ENCODE measurements at places on chromosomes 1 and 21.

DNA sequence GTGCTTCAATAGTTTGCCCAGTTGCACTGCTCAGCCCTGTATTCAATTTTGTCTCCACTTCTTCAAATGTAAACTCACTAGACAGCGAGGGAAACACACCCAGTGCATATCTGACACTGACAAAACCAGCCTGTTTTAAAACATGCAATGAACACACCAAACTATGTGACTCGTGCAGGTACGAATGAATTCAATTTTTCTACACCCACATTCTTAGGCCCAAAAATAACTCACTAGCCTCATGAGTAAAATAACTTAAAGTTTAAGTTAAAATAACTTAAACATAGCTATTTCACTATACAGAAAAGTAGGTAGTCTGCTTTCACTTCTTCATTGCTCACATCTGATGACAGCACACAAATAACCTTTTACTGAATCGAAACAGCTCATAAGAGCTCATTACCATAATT, 21.1 kb downstream of the TTC13 start:
- DNase-seq, result no peak

GRCh38 chr1:246214708-246215509, 292.2 kb downstream of the SMYD3 start:
- no peak for DNase-seq

DNA sequence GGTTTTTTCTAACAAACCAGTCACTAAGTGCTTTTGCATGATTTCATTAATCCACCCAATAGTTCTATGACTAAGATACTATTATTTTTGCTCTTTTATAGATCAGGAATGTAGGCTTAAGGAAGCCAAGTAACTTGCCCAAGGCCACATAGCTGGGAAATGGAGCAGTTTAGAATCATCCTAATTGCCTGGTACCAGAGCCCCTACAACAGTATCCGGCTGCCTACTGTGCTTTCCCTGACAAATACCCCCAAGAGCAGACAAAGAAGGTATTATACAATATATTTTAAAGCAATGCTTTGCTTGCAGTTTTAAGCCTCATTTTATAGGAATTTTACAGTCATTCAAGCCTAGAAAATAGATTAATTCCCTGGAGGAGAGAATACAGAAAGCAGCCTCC, 45.5 kb upstream of the RASAL2 start:
- DNase-seq, result no peak

DNA sequence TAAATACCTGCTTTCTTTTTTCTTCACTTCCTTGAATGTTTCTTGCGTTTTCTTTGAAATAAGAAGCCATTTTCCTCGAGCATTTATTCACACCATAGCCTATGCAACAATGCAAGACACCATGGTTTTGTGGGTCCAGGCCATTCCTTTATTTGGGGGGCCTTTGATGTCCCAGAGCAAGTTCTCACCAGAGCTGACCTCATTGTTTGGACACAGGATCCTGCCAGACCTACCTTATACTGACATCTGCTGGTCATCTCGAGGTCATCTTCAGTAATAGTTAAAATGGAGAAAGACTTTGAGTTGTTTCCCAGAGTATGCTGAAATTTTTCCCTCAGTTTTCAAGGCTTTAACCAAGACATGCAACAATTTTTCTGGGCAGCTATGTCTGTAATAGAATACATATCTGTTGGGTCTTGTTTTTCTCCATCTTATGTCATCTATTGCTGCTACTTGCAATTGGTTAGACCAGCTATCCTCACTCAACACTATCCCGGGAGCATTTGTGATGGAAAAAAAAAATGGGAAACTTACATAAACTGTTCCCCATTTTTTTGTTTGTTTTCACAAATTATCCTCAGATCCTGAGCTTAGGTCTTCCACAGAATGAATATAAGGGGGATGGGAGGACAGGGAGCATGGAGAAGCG, 34.0 kb upstream of the BACE2 start:
- no peak for DNase-seq

- peak; percentile 24 for DNase-seq
Measured at GRCh38 chr1:204079608-204079999, 6.7 kb downstream of the SOX13 start.

GRCh38 chr1:10969267-10969970, 43.0 kb upstream of the TARDBP start:
- DNase-seq, result no peak

DNA sequence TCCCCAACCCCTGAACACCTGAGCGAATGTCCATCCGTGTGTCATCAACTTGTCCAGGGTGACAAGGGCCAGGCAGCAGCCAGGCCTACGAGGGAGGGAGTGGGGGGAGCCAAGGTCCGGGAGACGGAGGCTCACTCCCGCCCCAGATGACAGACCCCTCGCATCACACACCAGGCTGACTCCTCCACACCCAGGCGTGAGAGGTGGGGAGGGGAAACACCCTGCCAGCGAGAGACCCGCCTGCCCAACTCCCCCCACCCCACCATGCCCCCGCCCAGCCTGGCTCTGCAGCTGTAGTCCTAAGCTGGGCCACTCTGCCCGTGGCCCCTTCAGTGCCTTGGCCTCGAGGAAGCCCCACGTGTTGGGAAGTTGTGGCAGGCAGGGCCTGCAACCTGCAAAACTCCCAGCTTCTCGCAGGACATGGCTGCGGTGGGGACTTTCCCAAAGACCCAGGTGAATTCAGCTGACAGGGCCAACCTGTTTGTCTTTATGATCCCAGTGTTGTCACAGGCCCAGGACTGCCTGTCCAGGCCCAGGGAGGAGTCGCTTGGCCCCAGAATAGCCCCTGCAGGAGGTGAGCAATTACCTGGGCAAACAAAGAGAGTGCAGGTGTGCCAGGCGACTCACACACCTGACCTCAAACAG, 62.9 kb downstream of the RIPK4 start:
- DNase-seq, result peak; percentile 97

DNA sequence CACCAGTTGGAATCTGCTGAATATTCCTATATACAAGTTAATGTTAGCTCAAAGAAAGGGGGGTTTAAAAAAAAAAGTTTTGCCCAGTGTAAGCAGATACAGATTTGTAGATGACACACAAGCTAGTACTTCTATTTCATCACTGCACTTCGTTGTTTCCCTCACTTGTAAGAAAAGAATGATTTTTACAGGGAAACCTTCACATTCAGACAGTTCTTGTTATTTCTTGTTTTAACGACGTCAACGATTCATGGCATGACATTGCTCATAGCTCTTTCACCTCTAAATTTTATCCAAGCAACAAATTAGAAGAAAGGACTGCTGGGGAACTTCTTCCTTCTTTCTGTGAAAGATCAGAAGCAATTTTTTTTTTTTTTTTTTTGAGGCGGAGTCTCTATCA, 25.7 kb upstream of the C1orf105 start:
- DNase-seq, result no peak

GRCh38 chr1:85991261-85991660, 165.3 kb downstream of the COL24A1 start:
- no peak for DNase-seq

- no peak for DNase-seq
Measured at GRCh38 chr1:199752688-199753027, 274.9 kb upstream of the NR5A2 start.

- DNase-seq, result no peak
Measured at GRCh38 chr1:186234976-186235686, 139.9 kb downstream of the TPR start.

DNA sequence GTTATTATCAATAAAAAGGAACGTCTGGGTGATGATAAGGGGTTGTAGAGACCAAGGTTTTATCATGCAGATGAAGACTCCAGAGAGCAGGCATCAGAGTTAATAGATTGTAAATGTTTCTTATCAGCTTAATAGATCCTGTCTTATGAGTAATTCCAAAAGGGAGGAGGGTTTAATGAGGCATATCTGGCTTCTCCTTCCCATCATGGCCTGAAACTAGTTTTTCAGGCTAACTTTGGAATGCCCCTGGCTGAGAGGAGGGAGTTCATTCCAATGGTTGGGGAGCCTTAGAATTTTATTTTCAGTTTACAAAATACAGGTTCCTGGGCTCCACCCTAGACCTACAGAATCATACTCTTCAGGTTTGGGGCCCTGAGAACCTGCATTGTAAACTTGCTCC, 13.5 kb downstream of the PLA2G2D start:
- DNase-seq, result no peak

GRCh38 chr1:30642391-30643120, 80.8 kb downstream of the MATN1 start:
- DNase-seq, result no peak

DNA sequence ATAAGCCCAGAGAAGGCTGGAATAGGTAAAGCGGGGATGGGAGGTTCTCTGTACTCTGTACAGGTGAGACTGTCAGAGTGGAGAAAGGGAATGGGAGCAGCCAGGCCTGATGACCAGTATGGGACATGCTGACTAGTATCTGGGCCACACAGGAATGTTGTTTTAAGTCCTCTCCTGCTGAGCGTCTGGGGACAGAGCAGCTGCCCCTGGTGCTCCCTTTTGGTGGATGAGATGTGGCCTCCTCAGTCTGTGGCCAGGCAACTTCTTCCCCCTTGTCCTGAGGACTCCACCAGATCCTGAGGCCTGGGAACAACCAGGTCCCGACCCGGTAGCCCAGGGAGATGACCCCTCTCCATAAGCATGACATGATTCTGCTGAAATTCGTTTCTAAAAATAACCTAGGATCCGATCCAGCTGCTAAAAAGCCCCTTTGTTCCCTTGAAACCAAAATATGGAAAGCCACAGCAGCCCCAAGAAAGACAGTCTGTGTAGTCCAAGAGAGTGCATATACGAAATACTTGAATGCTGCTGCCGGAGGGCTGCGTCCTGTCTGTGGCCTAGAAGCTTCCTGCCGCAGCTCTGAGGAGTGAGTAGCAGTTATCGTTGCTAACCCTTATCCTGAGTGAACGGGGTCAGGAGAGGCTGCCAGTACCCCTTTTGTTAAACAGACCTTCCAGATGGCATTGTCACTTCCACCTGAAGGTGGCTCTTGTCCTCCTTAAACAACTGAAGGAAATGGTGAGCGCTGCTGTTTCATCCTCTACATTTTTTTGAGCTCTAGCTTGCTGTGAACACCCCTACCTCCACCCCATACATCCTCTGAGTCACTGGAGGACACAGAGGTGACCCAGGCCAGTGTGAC, 47.1 kb downstream of the ATP2B4 start:
- DNase-seq, result peak; percentile 86

DNA sequence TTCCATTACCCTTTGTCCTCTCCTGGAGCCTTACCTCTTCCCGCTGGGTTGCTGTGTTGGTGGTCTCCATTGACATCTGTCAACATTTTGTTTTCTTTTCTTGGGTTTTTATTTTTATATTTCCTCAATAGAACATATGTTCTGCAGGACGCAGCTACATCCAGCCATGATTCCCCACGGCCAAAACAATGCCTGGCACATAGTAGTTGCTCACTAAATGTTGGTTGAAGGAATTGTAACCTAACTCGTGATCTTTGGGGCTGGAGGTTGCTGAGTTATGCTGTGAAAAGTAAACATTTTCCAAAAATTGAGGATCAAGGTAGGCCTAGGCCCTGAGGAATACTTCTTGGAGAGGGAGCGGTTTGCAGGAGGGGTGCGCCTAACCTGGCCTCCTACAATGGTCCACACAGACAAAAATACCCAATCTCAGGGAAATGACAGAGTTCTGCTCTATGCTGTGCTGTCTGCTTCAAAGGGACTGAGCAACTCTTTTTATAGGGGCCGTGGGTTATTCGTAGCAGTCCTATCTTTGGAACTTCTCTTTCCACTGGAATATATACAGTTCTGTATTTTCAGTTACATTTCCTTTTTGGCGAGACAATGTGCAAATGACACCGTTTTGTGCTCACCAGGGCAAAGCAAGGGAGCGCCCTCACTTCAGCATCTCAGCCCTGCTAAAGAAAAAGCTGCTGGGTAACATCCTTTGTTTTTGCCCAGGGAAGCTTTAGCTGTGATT, 1.4 kb downstream of the PDPN start:
- no peak for DNase-seq

GRCh38 chr1:78641558-78641957, 8.1 kb upstream of the IFI44 start:
- DNase-seq, result no peak

DNA sequence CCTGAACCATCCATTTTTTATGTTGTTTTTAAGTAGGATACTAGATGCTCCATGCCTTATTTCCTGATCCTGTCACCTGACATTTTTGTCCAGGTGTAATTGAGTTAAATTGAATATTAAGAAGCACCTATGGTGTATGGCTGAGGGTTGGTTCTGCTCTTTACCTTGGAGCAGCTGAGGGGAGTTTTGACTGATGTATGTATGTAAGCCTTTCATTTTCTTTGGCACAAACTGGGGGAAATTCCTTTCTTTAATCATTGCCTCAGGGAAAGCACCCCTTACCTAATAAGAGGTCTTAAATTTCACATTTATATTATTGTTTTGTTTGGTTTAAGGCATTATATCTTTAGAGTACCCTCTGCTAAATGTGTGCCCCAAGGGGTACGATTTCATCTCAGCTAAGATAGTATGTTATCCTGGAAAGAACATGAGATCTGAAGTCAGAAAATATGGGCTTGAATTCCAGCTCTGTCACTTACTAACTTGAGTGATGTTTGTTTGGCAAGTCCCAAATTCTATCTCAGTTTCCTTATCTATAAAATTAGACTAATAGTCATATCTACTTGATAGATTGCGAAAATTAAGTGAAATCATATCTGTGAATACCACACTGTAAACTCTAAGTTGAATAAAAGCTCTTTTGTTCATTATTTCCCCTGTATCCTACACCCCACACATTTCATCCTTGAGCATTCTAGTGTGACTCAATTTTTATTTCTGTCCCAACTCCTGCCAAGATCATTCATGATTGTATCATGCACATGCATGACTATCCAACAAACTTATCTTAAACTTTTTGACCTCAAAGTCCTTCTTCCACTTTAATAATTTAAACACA, 57.7 kb upstream of the NUF2 start:
- DNase-seq, result no peak

GRCh38 chr1:229848752-229849677, 218.0 kb upstream of the GALNT2 start:
- DNase-seq, result no peak

GRCh38 chr1:119366424-119366823, 2.2 kb upstream of the HAO2 start:
- DNase-seq, result no peak

GRCh38 chr21:38869196-38869595, 63.5 kb downstream of the ETS2 start:
- no peak for DNase-seq

DNA sequence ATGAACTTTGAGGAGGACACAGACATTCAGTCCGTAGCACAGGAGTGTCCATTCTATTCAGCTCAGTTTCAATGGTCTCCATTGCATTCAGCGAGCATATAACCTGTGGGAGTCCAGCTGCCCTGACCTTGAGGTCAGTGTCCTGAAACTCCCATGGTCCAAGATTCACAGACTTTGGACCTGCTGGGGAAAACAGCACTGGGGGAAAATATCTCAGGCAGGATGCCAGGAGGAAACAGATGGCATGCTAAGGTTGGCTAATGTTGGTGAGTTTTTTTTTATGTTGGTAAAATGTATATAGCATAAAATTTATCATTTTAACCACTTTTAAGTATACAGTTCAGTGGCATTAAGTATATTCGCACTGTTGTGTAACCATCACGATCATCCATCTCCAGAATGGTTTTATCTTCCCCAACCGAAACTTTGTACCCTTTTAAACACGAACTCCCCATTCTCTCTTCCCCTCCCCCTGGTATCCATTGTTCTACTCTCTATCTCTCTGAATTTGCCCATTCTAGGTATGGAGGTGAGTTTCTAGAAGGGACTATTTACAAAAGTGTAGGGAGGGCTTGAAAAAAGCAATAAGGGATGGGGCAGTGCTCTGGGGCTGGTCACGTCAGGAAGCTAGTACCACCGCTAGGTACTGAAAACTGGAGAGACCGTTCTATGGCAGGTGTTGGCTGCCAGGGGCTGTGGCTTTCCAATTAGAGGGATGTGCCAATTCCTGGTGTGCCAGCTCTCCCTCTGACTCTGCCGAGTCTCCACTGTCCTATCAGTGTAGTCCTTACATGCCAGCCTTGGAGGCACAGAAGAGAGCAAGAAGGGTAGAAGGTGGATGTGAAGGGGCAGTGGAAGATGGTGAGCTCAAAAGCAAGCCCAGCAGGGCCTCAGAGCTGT, 85.3 kb downstream of the FOXD2 start:
- no peak for DNase-seq
